NCI-H2227 treated with DMSO at 0.1 percent for 48 hours (cell line): ENCODE measurements at places on chromosomes 13 and 19.

- no peak for DNase-seq
Observed at GRCh38 chr19:1266916-1267476, 2.1 kb upstream of the CIRBP start.

GRCh38 chr19:14476673-14477401 lies 1.7 kb upstream of the PTGER1 start:
- no peak for DNase-seq

DNA sequence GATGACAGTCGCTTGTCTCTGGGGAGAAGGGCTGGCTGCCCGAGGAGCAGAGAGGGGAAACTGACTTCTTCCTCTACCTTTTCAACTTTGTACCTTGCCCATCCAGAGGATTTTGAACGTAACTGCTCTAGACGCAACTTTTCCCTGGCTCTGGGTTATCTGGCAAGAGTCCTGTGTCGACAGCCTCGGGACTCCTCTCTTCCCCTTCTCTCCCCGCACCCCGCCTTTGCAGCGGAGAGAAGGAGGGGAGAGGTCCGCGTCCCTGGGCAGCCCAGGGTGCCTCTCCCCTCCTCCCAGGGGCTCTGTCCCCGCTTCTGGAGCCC lies 574 bp downstream of the SH3GL1 start:
- DNase-seq: no peak

DNA sequence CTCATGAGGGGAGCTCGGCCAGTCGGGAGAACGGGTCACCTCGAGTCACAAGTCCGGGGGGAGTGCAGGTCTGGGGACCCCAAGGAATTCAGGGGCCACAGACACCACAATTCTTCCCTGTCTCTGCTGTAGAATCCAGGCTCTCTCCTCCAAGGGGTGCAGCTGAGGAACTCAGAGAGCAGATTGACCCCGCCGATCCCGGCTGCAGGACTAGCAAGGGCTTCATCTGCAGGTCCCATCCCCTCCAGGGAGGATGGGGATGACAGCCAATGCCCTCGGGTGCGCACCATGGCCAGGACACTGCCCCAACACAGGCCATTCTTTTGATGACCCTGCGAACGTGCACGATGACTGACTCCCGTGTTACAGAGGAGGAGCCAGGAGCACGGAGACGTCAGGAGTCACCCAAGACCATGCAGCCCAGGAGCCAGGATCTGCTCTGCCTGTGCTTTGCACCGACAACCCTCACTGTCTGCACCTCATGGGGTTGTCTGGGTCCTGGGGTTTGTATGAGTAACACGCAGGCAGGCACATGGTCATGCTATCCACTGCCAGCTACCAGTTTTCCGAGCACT lies 48.5 kb upstream of the TUBGCP3 start:
- DNase-seq: no peak

GRCh38 chr13:23848019-23848418 lies 41.2 kb downstream of the MIPEP start:
- DNase-seq: no peak

DNA sequence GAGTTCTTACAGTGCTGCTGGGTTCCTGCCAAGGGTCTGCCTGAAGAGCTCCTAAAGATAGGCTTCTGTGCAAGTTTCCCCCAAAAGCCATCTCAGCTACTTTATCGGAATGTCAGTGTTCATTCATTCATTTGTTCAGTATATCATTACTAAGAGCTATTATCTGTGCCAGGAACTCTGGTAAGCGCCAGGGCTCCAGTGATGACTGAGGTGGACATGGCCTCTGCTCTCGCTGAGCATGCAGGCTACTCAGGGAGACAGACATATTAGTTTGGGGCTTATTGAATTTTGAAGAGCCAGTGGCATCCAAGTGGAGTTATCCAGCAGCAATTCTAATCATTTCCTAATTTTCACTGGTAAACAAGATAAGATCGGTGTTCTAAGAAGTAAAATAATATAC lies 65.8 kb downstream of the DGKH start:
- DNase-seq: no peak

DNA sequence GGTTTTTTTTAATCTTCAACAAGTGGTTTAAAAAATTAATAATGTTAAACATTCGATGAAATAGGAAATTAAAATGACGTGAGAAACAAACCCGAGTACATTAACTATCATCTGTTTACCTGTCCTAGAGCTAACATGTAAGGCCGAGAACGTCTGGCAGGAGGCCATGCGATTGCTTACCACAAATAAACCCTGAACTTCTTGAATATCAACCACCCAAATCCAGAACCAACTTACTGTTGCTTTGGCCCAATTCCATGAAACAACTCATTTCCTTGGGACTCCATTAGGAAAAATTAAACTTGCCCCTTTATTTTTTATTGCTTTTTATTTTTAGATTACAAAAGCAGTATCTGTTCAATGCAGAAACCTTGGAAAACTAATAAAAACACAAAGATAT lies 228.9 kb upstream of the IRS2 start:
- no peak for DNase-seq

GRCh38 chr19:52140032-52140710 lies 433 bp upstream of the ZNF616 start:
- DNase-seq: peak; percentile 81

DNA sequence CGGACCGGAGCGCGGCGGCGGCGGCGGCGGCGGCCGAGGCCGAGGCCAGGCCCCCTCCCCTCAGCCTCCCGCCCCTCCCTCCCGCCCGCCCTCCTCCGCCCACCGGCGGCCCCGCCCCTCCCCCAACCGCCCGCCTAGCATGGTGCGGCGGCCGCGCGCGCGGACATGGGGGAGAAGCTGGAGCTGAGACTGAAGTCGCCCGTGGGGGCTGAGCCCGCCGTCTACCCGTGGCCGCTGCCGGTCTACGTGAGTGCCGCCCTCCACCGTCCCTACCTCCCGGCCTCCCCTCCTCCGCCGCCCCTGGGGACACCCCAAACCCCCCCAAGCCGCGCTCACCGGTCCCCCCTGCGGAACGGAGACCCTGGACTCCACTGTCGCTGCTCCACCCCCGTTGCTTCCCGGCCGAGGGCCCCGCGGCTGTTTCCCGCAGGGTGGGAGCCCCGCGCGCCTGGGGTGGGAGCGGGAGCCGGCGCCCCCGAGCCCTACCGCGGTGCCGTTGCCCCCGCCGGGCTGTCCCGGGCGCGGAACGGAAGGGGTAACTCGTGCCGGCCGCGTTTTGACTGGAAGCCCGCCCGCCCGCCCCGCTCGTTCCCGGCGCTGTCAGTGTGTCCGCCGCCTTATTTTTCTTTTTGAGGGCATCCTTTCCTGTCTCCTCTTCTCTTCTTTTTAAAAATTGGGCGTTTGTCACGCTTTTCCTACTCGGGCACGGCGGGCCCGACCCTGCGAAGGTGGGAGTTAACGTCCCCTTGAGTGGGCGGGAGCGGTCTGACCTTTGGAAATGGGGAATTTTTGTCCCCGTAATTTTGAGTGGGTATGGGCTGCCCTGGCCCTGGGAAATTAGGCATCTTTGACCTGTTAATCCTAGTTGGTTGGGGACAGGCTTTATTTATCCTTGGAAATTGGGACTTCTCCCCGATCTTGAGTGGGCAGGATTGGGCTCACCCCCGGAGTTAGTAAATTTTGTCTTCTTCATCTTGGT lies 576 bp downstream of the DOT1L start:
- DNase-seq: no peak

DNA sequence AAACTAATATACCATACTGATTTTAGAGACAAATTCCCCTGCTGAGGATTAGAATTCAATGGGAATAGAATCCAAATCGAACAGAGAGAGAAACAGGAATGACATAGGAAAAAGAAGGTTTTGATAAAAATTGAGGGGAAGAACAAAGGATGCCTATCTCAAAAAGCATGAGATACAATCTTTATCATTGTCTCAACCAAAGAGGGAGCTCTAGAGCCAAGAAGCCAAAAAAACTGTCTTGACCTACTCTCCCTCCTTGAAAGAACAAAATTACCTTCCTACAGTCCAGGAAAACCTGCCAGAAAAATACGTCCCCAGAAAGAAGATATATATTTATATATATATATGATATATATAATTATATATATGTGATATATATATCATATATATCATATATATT lies 39.2 kb upstream of the MIR17HG start:
- DNase-seq: no peak

- DNase-seq: no peak
Observed at GRCh38 chr13:110445183-110445582, 116.3 kb downstream of the RAB20 start.

DNA sequence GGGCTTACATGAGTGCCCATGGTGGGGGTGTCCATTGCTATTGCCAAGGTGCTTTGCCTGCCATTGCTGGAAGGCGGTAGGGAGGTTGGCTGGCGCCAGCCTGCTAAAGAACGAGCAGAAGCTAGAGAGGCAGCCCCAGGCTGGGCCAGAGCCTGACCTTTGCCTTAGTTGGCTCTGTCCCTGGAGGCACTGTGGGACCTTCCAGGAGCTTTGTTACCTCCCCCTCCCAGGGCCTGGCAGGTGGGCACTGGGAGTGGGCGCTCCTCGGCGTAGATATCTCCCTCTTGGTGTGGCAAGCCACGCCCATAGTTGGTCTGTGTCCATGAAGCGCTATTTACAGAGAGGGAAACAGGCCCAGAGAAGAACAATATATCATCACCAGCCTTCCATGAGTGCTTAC lies 2.3 kb upstream of the SLC25A42 start:
- DNase-seq: no peak

DNA sequence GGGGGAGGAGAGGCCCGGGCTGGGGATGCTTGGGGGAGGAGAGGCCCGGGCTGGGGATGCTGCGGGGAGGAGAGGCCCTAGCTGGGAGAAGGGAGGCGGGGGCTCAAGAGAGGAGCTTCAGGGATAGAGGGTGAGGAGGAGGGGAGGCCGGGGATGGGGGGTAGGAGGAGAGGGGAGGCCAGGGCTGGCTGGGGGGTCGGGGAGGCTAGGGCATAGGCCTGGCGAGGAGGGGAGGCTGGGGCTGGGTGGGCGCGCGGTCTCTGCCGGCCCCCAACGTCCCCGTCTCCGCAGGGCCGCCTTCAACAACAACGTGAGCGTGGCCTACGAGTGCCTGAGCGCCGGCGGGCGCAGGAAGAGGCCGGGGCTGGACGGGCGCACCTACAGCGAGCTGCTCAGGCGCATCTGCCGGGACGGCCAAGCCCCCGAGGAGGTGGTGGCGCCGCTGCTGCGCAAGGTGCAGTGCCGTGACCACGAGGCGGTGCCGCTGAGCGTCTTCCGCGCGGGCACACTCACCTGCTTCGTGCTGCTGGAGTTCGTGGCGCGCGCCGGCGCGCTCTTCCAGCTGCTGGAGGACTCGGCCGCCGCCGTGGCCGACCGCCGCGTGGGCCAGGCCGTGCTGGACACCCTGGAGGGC lies 11.4 kb downstream of the TPGS1 start:
- no peak for DNase-seq
